ENCODE measurements at places on chromosomes 5 and 9. TPM values are rescaled to one million over a fixed set of nuclear protein-coding genes. Genes with fewer than 3 reads are reported as not detected.

GRXCR2 gene
- total RNA-seq: 0.24 TPM

AK8 gene
- total RNA-seq: 0.19 TPM

PCDHB14 gene
- total RNA-seq: 4.3 TPM

TLE1 gene
- total RNA-seq: 17.1 TPM

TMEM252 gene
- not detected for total RNA-seq

FGF1 gene
- total RNA-seq: 47.9 TPM

Data from right atrium auricular region (tissue), 2 donors.